ENCODE measurements at places on chromosomes 12 and 14. TPM values are rescaled to one million over a fixed set of nuclear protein-coding genes. Genes with fewer than 3 reads are reported as not detected.

LYSET gene
- 8.3 TPM for total RNA-seq

DNA sequence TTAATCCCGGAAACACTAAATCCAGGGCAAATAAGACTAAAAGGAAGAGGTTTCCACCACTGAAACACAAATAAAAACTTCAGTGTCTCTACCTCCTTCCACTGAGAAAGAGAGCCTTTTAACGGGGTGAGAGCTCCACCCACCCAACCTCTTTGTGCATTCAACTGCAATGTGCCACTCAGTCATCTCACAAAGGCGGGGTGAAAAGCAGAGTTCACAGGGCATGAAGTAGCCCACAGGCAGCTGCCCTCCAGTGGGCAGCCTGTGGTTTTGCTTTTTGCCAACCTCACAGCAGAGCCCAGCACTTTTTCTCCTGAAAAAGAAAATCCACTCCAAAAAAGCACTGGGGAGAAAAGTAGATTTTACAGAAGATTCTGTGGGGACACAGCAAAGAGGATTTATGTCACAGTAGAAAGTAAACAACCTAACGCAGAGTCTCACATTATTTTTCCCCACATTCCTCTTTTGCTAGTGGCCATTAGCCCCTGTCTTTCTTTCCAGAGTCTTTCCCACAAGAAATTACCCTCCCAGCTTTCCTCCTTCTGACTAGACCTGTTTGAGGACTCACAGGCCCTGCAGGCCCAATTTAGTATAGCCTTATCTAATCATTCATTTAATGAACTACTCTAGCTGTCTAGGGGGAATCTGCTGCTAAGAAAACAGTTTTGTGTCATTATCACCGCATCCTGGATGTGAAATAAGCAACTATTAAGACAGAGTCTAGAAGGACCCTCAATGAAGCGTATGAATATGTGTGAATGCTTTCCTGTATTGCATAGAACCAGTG is 753.8 kb upstream of the FOXG1 start:
- no peaks in the 10 kb centered on the region for H3K4me1 ChIP-seq
- no peak overlapping the region for H3K4me3 ChIP-seq
- no peaks in the 10 kb centered on the region for H3K27me3 ChIP-seq
- H3K36me3 ChIP-seq: no peaks in the 10 kb centered on the region

DNA sequence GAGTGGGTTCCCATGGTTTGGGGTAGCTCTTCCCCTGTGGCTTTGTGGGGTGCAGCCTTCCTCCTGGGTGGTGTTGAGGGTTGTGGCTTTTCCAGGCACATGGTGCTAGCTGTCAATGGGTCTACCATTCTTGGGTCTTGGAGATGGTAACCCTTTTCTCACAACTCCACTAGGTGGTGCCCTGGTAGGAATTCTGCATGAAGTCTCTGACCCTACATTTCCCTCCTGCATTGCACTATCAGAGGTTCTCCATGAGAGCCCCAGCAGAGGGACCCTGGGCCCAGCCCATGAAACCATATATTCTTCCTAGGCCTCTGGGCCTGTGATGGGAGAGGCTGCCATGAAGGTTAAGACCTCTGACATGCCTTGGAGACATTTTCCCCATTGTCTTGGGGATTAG is 1093.3 kb downstream of the SLC16A7 start:
- no peak overlapping the region for H3K27ac ChIP-seq
- no peak overlapping the region for H3K4me3 ChIP-seq
- no peaks in the 10 kb centered on the region for H3K4me1 ChIP-seq
- no peaks in the 10 kb centered on the region for H3K27me3 ChIP-seq
- H3K36me3 ChIP-seq: no peaks in the 10 kb centered on the region
- DNase-seq: no peak

FOXN4 gene
- total RNA-seq: not detected

- no peak overlapping the region for H3K27ac ChIP-seq
- no peak for DNase-seq
- H3K4me1 ChIP-seq: no peaks in the 10 kb centered on the region
- H3K4me3 ChIP-seq: no peak overlapping the region
Observed at GRCh38 chr12:44653861-44654527, 222.1 kb downstream of the NELL2 start.

HPD gene
- total RNA-seq: 0.39 TPM

DNA sequence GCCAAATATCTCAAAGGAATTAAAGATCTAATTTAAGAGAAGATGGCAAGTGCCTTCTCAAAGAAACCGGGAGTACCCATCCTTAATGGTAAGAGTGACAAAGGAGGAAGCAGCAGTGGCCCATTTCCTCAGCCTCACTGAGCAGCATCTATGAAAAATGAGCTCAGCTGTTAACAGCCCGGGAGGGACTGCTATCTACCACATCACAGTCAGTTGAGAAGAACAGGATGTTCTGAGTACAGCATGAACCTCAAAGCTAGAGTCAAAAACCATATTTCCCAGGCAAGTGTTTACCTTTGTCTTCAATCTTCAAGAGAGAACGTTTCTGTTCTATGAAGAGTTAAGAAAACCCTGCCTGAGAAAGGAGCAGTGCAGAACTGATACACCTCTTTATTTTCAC is 115.0 kb downstream of the BTG1 start:
- no peaks in the 10 kb centered on the region for H3K27me3 ChIP-seq
- H3K27ac ChIP-seq: peak overlapping the region; percentile 68
- no peak overlapping the region for H3K4me3 ChIP-seq
- no peaks in the 10 kb centered on the region for H3K36me3 ChIP-seq
- no peak for DNase-seq

C14orf39 gene
- total RNA-seq: not detected

TMEM121 gene
- total RNA-seq: 3.4 TPM

GRCh38 chr14:23550812-23551265 is 726 bp downstream of the ZFHX2 start:
- DNase-seq: no peak
- no peaks in the 10 kb centered on the region for H3K36me3 ChIP-seq
- peaks cover 21% of the 10 kb centered on the region for H3K4me1 ChIP-seq
- H3K4me3 ChIP-seq: peak overlapping the region; percentile 55

- peaks cover 81% of the 10 kb centered on the region for H3K36me3 ChIP-seq
- H3K27ac ChIP-seq: peak overlapping the region; percentile 63
- peaks cover 16% of the 10 kb centered on the region for H3K4me1 ChIP-seq
Observed at GRCh38 chr12:131912518-131913274, 16.4 kb upstream of the PUS1 start.

DNA sequence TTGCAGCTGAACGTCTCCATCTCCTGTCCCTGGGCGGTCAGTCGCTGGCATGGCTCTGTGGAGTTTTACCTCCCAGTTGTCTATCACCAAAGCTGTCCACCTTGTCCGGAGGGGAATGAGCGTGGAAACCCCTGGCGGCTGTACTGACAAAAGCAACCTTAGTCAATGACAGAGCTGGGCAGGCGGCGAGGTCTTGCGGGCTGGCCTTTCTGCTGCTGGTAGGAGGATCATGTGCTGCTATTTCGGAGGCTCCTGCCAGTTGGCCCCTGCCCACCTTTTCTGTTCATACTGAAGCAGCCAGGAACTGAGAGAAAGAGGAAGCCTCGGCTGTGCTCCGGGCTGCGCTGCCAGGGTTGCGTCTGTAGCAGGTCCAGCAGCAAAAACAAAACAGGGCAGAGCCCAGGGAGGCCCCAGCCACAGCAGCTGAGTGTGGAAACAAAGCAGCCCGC is 57.7 kb downstream of the HMGA2 start:
- H3K27ac ChIP-seq: peak overlapping the region; percentile 75
- H3K4me3 ChIP-seq: peak overlapping the region; percentile 14
- H3K27me3 ChIP-seq: no peaks in the 10 kb centered on the region
- H3K36me3 ChIP-seq: no peaks in the 10 kb centered on the region
- H3K4me1 ChIP-seq: peaks cover 21% of the 10 kb centered on the region

DAZAP2 gene
- total RNA-seq: 309 TPM

DNA sequence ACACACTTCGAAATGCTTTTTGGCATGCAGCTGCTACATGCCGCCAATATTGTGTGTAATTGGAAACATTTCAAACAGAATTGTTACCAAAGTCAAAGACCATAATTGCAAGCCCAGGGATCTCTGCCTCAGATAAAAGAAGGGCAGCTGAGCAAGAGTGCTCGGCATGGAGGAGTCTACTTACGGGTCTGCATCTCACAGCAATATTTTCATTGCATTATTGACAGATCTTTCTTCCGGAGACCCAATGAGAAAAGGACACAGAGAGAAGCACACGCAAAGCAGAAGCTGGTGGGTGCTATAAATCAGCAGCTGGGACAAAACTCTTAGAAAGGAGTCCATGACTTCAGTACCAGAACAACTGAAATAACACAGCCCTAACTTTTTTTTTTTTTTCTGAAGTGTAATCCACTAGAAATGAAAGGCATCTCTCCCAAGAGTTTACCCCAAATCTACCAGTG is 4.9 kb downstream of the PRICKLE1 start:
- H3K27ac ChIP-seq: no peak overlapping the region
- H3K4me3 ChIP-seq: no peak overlapping the region
- no peaks in the 10 kb centered on the region for H3K4me1 ChIP-seq
- H3K36me3 ChIP-seq: no peaks in the 10 kb centered on the region
- H3K27me3 ChIP-seq: no peaks in the 10 kb centered on the region
